AG08395 (cell line): ENCODE measurements at places on chromosomes 3 and 15.

- DNase-seq = peak; percentile 80
Observed at GRCh38 chr15:71079208-71080044, 35.8 kb upstream of the THSD4 start.

DNA sequence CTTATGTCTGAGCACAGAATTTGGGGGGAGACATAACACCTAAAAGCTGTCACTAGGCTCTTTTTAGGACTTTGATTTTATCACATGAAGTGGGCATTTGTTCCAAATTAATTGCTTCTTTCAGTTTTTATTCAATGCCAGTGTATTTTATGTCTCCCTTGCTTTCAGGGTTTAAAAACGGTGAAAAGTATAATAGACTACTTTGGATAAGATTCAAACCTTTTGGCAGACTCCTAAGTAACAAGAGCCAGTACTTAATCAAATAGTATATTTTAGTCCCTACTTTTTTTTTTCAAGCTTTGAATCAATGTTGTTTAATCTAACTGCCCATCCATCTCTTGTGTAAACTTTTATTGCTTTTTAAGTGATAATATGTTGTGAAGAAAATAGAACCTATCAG is 847.2 kb upstream of the DPPA4 start:
- DNase-seq = no peak

- no peak for DNase-seq
Observed at GRCh38 chr3:57577801-57578200, 19.3 kb downstream of the ARF4 start.

DNA sequence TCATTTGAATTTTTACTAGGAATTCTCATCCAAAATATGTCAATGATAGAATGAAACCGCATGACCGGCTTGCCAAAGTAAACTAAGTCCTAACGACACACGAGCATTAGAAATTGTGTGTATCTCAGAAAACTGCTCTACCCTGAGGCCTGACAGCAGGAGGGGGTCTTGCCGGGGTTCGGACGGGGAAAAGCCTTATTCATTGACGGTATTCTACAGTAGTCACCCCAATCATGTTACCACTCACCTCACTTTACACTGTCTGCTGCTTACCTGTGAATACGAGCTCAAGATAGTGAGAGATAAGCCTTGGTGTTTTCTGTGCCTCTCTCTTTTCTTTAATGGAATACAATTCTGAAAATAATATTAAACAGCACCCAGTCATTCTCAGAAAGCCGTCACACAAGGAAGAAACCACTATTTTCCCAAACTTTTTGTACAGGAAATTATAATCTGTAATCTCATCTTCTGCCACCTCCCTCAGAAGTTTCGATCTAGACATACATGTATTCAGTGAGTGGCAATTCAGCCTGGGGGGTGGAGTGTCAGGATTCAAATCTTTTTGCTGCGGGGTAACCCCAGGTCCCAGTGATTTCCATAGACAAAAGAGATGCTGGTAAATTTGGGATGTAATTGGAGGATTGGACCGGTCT is 492 bp upstream of the FAM43A start:
- no peak for DNase-seq

GRCh38 chr15:86558252-86558651 is 478.6 kb downstream of the AGBL1 start:
- DNase-seq = no peak

DNA sequence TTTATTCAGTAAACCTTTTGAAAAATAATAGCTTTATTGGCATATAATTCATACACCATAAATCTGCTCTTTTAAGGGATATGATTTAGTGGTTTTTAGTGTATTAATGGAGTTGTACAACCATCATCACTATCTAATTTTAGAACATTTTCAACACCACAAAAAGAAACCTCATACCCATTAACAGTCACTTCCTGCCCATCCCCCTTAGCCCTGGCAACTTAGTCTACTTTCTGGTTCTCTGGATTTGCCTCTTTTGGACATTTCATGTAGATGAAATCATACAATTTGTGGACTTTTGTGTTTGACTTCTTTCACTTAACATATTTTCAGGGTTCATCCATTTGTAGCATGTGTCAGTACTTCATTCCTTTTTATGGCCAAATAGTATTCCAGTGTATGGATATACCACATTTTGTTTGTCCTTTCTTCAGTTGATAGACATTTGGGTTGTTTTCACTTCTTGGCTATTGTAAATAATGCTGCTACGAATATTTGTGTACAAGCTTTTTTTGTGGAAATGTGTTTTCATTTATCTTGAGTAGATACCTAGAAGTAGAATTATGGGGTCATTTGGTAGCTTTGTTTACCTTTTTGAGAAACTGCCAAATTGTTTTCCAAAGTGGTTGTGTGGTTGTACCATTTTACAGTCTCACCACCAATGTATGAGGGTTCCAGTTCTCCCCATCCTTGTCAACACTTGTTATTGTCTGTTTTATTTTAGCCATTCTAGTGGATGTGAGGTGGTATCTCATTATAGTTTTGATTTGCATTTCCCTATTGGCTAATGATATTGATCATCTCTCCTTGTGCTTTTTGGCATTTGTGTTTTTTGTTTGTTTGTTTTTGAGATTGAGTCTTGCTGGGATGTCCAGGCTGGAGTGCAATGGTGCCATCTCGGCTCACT is 45.8 kb downstream of the SMAD3 start:
- no peak for DNase-seq
